GM23338 (cell line): ENCODE measurements at places on chromosomes 6 and 20. TPM values are rescaled to one million over a fixed set of nuclear protein-coding genes. Genes with fewer than 3 reads are reported as not detected.

GLO1 gene
- 273 and 281 TPM in 2 replicates for total RNA-seq

PREX1 gene
- total RNA-seq, result 7.8 and 10.3 TPM in 2 replicates

DNA sequence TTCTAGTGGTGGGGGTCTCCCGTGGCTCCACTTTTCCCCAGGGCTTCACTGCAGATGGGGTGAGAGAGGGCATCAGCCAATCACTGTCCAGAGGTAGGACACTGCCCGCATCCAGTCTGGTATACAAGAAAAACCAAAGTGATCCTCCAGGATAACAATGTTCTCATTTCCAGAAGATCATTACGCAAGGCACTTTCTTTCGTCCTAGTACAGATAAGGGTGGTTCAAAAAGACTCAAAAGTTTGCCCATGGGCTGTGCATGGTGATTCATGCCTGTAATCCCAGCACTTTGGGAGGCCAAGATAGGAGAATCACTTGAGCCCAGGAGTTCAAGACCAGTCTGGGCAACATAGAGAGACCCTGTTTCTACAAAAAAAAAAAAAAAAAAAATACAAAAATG, 16.4 kb downstream of the GMDS start:
- DNase-seq, result no peak

DNA sequence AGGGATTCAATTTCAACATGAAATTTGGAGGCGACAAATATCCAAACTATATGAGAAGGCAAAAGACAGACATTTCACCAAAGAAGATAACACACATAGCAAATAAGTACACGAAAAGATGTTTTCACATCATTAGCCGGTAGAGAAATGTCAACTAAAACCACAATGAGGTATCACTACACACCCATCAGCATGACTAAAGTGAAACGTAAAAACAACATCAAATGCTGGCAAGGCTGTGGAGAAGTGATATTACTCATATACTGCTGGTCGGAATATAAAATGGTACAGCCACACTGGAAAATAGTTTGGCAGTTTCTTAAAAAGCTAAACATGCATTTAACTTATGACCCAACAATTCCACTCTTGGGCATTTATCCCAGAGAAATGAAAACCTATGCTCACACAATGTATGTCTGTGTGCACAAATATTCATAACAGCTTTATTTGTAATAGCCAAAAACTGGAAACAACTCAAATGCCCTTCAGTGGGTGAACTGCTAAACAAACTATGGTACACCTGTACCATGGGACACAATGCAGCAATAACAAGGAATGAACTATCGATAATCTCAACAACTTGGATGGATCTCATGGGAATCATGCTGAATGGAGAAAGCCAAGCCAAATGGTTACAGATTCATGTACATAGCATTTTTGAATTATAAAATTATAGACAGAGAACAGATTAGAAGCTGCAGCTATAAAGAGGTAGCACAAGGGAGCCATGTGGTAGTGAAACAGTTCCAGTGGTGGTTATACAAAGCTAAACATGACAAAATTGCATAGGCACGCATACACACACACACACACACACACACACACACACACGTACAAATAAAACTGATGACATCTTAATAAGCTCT, 8.6 kb downstream of the ADAT2 start:
- no peak for DNase-seq

VIP gene
- total RNA-seq, result not detected in 2 replicates

SNAP25 gene
- 0.78 and 1.3 TPM in 2 replicates for total RNA-seq

GRCh38 chr6:90233994-90234393, 62.6 kb downstream of the BACH2 start:
- DNase-seq, result no peak

TFAP2D gene
- total RNA-seq, result not detected in 2 replicates

SPATA25 gene
- 1.0 and 7.5 TPM in 2 replicates for total RNA-seq

- no peak for DNase-seq
These were observed 15.7 kb downstream of the NKX2-4 start for GRCh38 chr20:21381619-21382018.

DNA sequence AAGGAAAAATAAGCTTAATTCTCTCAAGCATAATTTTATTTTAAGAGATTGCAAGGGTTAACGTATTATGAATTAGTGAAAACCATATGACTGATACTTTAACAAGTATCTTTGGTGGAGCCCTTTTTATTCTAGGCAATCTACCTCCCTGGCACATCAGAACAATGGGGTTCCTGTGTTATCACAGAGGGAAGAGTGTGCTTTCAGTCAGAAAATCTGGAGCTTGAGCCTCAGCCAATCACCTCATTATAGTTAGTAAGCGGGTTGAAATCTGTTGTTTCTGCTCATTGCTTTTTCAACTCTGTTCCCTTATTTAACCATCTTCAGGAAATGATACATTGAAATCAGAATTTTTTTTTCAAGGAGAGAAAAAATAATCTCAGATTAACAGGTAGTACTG, 391 bp downstream of the ADGRF1 start:
- no peak for DNase-seq

WFDC2 gene
- 27.2 and 28.0 TPM in 2 replicates for total RNA-seq

DNA sequence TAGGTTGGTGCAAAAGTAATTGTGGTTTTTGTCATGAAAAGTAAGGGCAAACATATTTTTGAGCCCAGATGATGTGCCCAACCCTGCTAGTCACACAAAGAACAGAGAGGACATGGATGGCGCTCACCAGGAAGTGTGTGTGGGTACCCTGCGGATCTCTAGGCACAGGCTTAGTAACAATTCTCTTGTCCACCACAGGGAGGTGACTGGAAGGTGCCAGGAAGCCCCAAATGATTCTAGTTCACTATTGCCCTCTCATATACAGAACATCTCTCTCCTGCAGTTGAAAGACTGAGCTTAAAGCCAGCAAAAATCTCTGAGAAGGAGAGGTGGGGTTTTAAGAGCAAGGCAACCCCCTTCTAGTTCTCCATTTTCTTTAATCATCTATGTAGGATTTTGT, 272.1 kb upstream of the TAB2 start:
- DNase-seq, result peak; percentile 43

MOCS3 gene
- 9.1 and 9.4 TPM in 2 replicates for total RNA-seq

DNA sequence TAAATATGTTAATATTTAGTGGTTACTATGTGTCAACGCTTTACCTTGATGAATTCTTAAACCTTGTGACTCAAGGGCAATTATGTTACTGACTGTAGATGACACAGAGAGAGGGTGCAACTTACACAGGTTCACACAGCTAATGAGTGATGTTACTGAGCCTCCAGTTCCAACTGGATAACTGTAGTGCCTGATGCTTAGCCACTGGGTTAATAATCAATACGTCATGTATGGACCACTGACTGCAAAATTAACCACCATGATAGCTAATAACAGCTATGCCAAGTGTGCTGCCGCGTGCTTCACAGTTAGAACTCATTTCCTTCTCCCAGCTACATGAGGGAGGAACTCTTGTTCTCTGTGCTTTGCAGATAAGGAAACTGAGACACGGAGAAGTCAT, 45.4 kb downstream of the SIRPA start:
- DNase-seq, result no peak

MUC21 gene
- not detected in 2 replicates for total RNA-seq

- no peak for DNase-seq
These were observed 39.4 kb upstream of the MYLIP start for GRCh38 chr6:16089232-16090062.

DNA sequence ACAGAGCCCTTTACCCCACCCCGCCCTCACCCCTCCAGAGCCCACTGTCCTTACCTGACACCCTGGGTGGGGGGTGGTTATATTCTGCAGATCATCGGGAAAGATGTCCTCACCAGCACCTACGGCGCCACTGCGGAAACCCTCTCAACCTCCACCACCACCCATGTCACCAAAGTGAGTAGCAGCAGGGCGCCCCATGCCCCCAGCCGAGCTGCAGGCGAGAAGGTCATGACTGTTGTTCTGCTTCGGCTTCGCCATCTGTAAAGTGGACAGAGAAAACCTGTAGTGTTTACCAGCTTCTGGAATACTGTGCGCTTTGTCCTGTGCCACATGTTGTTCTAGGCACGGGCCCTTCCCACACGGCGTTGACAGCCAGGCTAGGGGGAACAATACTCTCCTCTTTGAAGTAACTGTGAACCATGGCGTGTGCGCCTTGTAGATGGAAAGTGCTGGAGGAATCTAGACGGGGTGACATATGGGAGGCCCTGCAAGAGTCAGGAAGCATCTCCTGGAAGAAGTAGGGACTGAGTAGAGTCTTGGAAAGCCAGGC, 16.5 kb upstream of the AAR2 start:
- no peak for DNase-seq

DNA sequence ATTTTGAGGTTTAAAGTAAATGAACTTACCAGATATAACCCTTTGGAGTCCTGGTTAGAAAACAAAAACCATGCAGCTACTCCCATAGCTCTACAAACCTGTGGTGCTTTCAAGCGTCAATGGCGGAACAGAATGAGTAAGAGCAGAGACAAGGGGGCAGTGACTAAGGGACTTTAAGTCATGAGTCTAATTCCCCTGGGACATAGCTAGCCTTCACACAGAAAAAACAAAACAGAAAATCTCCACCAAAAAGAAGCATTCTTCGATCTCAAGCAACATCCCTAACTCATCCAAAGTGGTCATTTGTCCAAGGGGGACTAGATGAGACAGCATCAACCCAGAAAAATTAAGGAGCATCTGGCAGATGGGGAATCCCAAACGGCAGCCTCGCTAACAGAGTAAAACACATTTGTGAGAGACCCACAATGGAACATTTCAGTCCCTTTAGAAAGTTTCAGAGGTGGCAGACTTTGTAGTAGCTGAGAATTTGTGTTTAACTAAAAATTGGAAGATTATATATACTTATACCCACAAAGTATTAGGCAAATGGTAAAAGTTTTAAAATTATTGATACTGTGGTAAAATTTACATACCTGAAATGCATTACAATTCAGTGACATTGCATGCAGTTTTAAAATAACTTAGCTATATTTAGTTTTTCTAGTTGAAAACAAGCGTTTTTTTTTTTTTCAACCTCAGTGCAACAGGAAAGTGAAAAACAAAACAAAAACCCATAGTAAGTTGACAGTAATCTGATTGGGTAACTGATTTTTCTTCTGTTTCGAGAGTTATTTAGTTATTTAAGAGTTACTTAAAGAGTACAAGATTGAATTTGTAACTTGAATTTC, 67.5 kb downstream of the KCNQ5 start:
- DNase-seq, result no peak

GRCh38 chr6:53241938-53242337, 93.3 kb upstream of the GCM1 start:
- no peak for DNase-seq

GRCh38 chr20:46214824-46215488, 93.3 kb downstream of the CDH22 start:
- DNase-seq, result no peak

RFX6 gene
- total RNA-seq, result 0.31 and 0.35 TPM in 2 replicates

DNA sequence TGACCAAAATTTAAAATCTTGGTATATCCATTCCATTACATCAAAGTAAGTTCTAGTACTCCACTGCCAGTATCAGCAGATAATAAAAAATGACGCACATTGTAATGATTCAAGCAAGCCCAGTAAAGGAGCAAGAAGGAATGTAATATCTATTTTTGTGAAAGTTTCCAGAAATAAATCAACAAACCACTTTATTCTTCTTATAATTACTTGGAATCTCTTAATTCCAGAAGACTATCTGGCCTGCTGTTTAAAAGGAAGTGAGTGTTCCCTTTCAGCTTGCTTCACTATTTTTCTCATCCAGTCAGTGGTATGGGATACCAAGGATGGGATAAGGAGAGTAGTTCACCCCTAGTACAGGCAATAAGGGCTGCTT, 42.2 kb upstream of the DSE start:
- no peak for DNase-seq

- peak; percentile 82 for DNase-seq
These were observed at the start of gene FAM120B for GRCh38 chr6:170306324-170307079. Gene FAM120B (plus strand): TSS chr6:170306758. CDS start chr6:170317391, 10,633 bp downstream.

DNA sequence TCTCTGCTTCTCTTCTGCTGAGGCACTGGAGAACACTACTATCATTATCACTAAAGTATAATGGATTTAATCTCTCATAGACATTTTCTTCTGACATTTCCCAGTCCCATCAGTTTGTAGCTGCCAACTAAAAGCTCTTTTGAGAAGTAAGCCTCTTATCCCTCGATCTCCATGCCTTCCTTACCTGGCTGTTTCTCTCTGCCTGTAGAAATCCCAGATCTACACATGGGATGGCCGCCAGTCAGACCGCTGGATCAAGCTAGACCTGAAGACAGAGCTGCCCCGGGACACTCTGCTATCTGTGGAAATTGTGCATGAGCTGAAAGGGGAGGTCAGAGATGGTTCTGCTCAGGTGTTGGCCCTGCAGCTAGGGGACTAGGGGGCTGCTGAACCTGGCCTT, 25.4 kb downstream of the CCDC167 start:
- no peak for DNase-seq
